GM23338 (cell line): ENCODE measurements at places on chromosomes 7 and 10. TPM values are rescaled to one million over a fixed set of nuclear protein-coding genes. Genes with fewer than 3 reads are reported as not detected.

NAT16 gene
- 0.21 TPM in 1 of 2 replicates, not detected in the other for total RNA-seq

CCL26 gene
- 3.0 and 6.2 TPM in 2 replicates for total RNA-seq

ATP6V0A4 gene
- total RNA-seq: 0.35 and 1.3 TPM in 2 replicates

TMEM209 gene
- total RNA-seq: 18.6 and 23.6 TPM in 2 replicates

ATOH7 gene
- total RNA-seq: 1.2 and 1.8 TPM in 2 replicates

DOCK1 gene
- 55.3 and 57.8 TPM in 2 replicates for total RNA-seq
